GM12878 (cell line): ENCODE measurements at places on chromosomes 2 and 18. TPM values are rescaled to one million over a fixed set of nuclear protein-coding genes. Genes with fewer than 3 reads are reported as not detected.
A peak's percentile ranks its signal among the peaks of the same experiment; 100 is the strongest.

SNTG2 gene
- total RNA-seq, result not detected in 2 replicates

TMEM163 gene
- not detected in 2 replicates for total RNA-seq

ELAC1 gene
- total RNA-seq, result 9.3 and 9.4 TPM in 2 replicates

ASB18 gene
- total RNA-seq, result not detected in 2 replicates

KIF5C gene
- 0.37 and 0.49 TPM in 2 replicates for total RNA-seq

NOL4 gene
- total RNA-seq, result 8.5 and 10.0 TPM in 2 replicates

SCTR gene
- total RNA-seq, result not detected in 2 replicates

SATB2 gene
- total RNA-seq, result 0.10 and 0.11 TPM in 2 replicates

TRIM54 gene
- not detected in 2 replicates for total RNA-seq

ABCG5 gene
- not detected in 2 replicates for total RNA-seq

UPP2 gene
- total RNA-seq, result not detected in 2 replicates

- no peaks in the 10 kb centered on the region for H3K4me1 ChIP-seq
- H3K4me3 ChIP-seq, result no peak overlapping the region
- DNase-seq, result no peak
These were observed 86.3 kb upstream of the FSHR start for GRCh38 chr2:49240608-49241007.

DNA sequence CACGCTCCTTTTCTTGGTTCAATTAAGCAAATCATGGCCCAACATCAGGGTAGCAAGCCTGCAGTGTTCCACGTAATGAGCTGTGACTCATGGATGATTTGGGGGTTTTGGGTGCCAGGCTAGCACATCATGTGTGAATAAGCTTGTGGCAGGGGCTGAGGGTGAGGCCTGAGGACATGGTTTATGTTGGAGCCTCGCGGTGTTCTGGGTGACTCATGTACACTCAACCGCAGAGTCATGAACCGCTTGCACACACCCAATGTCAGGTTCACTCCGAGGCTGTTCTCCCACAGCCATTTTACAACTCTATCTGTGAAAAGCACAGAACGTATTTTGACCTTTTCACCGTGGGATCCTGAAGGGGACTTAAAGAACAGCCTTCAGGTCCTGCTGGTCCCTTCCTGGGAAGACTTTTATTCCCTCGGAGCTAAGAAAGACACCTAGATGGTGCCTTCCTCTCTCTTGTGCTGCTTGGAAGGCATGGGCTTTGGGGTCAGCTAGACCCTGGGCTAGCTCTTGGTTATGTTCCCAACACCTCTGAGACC, 139.9 kb upstream of the ZEB2 start:
- H3K27ac ChIP-seq, result no peak overlapping the region
- H3K4me3 ChIP-seq, result no peak overlapping the region
- H3K4me1 ChIP-seq, result no peaks in the 10 kb centered on the region
- H3K27me3 ChIP-seq, result no peaks in the 10 kb centered on the region

DNA sequence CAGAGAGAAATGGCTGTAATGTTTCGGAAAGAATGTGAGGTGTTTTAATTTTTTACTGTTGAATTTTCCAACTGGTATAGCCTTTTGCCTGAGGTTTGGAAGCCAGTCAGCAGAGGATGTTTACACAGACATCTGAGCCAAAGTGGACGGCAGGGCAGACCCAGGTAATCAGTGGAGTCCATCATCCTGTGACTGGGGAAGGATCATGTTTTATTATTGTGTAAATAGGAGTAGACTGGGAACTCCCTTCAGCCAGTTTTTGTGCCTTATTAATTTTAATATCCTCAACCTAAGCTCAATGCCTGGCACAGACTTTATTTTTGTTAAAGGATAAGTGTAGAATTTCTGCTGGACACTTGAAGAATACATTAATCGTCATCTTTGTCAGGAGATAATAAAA, 142.0 kb upstream of the GAREM1 start:
- no peak overlapping the region for H3K27ac ChIP-seq
- no peak overlapping the region for H3K4me3 ChIP-seq
- H3K36me3 ChIP-seq, result no peaks in the 10 kb centered on the region
- no peak for DNase-seq
- H3K27me3 ChIP-seq, result no peaks in the 10 kb centered on the region

DNA sequence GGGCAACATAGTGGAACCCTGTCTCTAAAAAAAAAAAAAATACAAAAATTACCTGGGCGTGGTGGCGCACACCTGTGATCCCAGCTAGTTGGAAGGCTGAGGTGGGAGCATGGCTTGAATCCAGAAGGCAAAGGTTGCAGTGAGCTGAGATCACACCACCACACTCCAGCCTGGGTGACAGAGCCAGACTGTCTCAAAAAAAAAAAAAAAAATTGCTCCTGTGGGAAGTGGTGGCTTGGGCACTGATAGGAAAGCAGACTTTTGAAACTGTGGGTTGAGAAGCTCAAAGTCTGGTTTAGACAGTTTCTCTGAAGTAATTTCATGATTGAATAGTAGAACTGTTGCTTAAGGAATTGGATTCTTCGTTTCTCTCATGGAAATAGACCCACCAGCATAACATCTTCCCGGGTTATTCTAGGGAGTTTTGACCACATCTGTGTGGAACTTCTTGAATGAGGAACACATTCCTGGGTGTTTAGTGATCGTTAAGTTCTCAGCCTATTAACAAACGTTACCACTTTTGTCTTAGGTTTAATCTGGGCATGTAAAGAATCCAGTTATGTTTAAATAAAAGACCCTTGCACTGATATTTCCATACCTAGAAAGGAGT, 33.5 kb downstream of the GRHL1 start:
- no peaks in the 10 kb centered on the region for H3K36me3 ChIP-seq
- no peaks in the 10 kb centered on the region for H3K4me1 ChIP-seq
- H3K27ac ChIP-seq, result no peak overlapping the region
- DNase-seq, result no peak
- no peak overlapping the region for H3K4me3 ChIP-seq

GRCh38 chr2:53569957-53570727, 197.5 kb upstream of the CHAC2 start:
- H3K36me3 ChIP-seq, result no peaks in the 10 kb centered on the region
- no peak overlapping the region for H3K27ac ChIP-seq
- no peaks in the 10 kb centered on the region for H3K4me1 ChIP-seq
- no peak for DNase-seq

GRCh38 chr2:8316356-8316755, 365.5 kb upstream of the ID2 start:
- no peaks in the 10 kb centered on the region for H3K27me3 ChIP-seq
- DNase-seq, result no peak
- H3K4me1 ChIP-seq, result peaks cover 33% of the 10 kb centered on the region
- no peaks in the 10 kb centered on the region for H3K36me3 ChIP-seq

DNA sequence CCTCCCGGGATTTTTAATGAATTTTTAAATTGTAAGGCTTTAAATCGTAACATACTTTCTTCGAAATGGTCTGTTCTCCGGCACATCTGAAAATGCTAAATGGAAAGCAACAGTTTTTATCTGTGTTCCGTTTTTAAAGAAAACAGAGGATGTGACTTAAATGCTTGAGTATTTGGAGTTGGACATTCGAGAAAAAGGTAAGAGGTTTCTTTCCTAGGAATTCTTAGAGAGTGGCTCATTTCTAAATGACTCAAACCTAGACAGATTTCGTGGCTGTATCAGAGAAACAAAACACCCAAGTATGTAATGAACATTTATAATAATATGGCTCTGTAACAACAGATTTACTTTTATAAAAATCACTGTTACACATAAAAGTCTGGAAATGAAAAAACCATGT, 177.6 kb upstream of the CCDC68 start:
- H3K27me3 ChIP-seq, result 0 out of 2 replicates have a peak, but pooled peaks cover 3% of the 10 kb centered on the region
- DNase-seq, result no peak
- H3K27ac ChIP-seq, result no peak overlapping the region
- H3K4me3 ChIP-seq, result no peak overlapping the region
- no peaks in the 10 kb centered on the region for H3K4me1 ChIP-seq

DNA sequence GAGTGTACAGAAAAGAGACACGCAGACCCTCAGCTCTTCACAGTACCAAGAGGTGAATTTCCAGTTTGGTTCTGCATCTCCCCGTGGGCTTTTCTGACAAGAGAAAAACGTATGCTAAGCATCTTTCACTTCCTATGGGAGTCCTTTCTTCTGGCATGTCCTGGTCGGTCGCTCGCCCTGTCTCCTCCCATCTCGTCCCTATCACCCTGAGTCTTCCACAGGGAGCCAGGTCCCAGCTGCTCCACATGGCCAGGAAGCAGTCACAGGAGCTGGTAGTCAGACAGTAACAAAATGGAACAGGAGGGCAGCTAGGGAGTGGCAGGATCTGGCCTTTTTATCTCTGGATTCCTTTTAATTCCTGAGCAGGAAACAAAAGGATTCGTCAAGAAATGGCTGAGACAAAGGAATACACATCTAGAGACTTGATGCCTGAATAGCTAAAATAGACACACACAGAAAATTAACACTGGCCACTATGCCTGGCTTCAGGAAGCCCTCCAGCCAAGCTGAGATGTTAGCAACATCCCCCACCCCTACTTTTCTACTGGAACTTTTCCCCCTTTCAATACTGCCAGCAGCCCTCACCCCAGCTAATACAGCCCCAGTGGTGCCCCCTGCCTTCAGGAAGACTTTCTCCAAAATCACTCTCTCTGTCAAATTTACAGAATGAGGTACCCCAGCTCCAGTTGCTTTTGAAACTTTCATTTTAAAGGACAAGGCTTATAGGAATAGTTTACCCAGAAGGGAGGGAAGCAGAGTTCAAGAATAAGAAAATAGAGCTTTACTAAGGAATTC, 136.1 kb downstream of the DNER start:
- DNase-seq, result no peak
- no peaks in the 10 kb centered on the region for H3K36me3 ChIP-seq
- H3K4me1 ChIP-seq, result no peaks in the 10 kb centered on the region
- H3K4me3 ChIP-seq, result no peak overlapping the region

GRCh38 chr2:19178175-19178574, 180.2 kb downstream of the OSR1 start:
- H3K4me3 ChIP-seq, result no peak overlapping the region
- DNase-seq, result no peak

GRCh38 chr2:140586379-140586778, 1544.4 kb downstream of the LRP1B start:
- H3K27me3 ChIP-seq, result no peaks in the 10 kb centered on the region
- no peak overlapping the region for H3K27ac ChIP-seq
- H3K4me3 ChIP-seq, result no peak overlapping the region
- no peaks in the 10 kb centered on the region for H3K4me1 ChIP-seq
- H3K36me3 ChIP-seq, result no peaks in the 10 kb centered on the region

GRCh38 chr2:32810909-32811495, 135.8 kb upstream of the LTBP1 start:
- no peak overlapping the region for H3K4me3 ChIP-seq
- H3K36me3 ChIP-seq, result peaks cover 2% of the 10 kb centered on the region; the same call in 1 of the 2 replicates
- no peak overlapping the region for H3K27ac ChIP-seq
- no peak for DNase-seq
- no peaks in the 10 kb centered on the region for H3K27me3 ChIP-seq

DNA sequence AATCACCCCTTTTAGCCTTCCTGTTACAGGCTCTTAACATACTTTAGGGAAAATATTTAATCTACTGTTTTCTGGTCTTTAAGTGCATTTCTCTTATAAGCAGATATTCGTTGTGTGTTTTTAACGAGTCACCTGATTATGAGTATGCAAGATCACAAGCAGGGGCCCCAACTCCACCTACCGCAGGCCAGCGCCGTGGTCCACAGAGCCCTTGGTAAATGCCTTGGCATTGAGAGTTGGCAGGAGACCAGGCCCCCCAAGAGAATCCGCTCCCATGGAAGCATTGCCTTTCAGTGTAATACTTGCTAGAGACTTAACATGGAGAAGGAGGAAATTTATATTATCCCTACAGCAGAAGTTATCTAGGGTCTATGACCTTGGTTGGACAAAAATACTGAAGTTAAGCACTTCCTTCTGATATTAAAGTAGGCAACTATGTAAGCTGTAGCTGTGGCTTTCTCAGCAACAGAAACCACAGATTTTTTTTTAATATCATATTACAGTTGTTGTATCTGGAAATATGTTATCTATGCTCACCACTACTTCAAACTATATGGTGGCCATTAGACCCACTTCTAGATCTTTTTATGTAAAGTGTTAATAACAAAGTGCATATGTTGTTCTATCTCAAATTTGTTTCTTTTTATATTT, 241.8 kb upstream of the MGAT5 start:
- no peak overlapping the region for H3K4me3 ChIP-seq
- DNase-seq, result no peak
- no peaks in the 10 kb centered on the region for H3K4me1 ChIP-seq
- H3K36me3 ChIP-seq, result no peaks in the 10 kb centered on the region
- no peaks in the 10 kb centered on the region for H3K27me3 ChIP-seq

DNA sequence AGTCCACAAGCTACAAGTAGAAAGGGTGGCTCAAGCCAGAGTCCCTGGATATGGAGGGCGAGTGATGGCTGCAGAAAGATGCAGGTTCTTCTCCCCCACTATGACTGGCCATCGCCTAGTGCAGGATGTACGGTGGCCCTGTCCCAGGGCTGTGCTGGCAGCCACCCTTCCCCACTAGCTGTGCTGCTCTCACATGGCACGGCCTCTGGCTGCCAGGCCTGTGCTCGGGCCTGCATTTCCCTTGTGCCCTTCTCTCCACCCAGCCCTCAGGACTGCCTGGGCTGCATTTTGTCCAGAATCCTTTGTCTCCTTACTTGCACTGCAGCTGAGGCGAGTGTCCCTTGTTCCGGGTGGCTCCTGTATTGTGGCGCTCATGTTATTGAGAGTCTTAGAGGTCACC, 1.6 kb upstream of the RAMP1 start:
- H3K4me1 ChIP-seq, result no peaks in the 10 kb centered on the region
- H3K27ac ChIP-seq, result no peak overlapping the region
- H3K36me3 ChIP-seq, result no peaks in the 10 kb centered on the region

- H3K36me3 ChIP-seq, result no peaks in the 10 kb centered on the region
- no peak overlapping the region for H3K27ac ChIP-seq
- H3K4me3 ChIP-seq, result no peak overlapping the region
- DNase-seq, result no peak
These were observed 12.5 kb upstream of the HK2 start for GRCh38 chr2:74821177-74822126.

GRCh38 chr2:205882806-205883425, 200.6 kb downstream of the NRP2 start:
- no peak for DNase-seq
- H3K4me3 ChIP-seq, result no peak overlapping the region
- no peak overlapping the region for H3K27ac ChIP-seq
- no peaks in the 10 kb centered on the region for H3K4me1 ChIP-seq
- H3K27me3 ChIP-seq, result no peaks in the 10 kb centered on the region
- H3K36me3 ChIP-seq, result no peaks in the 10 kb centered on the region

GRCh38 chr2:43899589-43899988, 60.8 kb downstream of the ABCG8 start:
- no peak overlapping the region for H3K4me3 ChIP-seq
- H3K4me1 ChIP-seq, result no peaks in the 10 kb centered on the region
- H3K36me3 ChIP-seq, result peaks cover 20% of the 10 kb centered on the region
- no peak overlapping the region for H3K27ac ChIP-seq

DNA sequence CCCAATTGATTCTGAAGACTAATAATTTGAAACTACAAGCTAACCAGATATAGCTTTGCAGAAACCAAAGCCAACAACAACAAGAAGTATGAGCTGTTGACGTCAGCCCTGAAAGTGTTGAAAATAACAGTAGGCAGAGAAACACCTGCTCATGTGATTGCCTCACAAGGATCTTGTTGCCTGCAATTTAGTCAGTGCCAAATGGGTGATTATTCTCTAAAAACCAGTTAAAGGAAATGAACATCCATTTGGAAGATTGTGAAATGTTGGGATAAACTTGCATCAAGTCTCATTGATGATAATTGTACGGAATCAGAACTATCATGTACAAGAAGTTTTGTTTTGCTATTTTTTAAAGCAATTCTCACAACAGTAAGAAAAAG, 2.8 kb downstream of the CYTIP start:
- H3K4me3 ChIP-seq, result peak overlapping the region; percentile 90
- H3K36me3 ChIP-seq, result no peaks in the 10 kb centered on the region; the same call in 1 of the 2 replicates
- H3K27me3 ChIP-seq, result no peaks in the 10 kb centered on the region
- H3K4me1 ChIP-seq, result peaks cover 8% of the 10 kb centered on the region; the same call in 1 of the 2 replicates

- no peaks in the 10 kb centered on the region for H3K36me3 ChIP-seq
- no peak for DNase-seq
- H3K4me3 ChIP-seq, result no peak overlapping the region
- H3K27me3 ChIP-seq, result no peaks in the 10 kb centered on the region
These were observed 19.5 kb upstream of the CIDEA start for GRCh38 chr18:12234451-12235190.
